Left colon (tissue), 2 donors: ENCODE measurements at places on chromosomes 2 and 18.

DNA sequence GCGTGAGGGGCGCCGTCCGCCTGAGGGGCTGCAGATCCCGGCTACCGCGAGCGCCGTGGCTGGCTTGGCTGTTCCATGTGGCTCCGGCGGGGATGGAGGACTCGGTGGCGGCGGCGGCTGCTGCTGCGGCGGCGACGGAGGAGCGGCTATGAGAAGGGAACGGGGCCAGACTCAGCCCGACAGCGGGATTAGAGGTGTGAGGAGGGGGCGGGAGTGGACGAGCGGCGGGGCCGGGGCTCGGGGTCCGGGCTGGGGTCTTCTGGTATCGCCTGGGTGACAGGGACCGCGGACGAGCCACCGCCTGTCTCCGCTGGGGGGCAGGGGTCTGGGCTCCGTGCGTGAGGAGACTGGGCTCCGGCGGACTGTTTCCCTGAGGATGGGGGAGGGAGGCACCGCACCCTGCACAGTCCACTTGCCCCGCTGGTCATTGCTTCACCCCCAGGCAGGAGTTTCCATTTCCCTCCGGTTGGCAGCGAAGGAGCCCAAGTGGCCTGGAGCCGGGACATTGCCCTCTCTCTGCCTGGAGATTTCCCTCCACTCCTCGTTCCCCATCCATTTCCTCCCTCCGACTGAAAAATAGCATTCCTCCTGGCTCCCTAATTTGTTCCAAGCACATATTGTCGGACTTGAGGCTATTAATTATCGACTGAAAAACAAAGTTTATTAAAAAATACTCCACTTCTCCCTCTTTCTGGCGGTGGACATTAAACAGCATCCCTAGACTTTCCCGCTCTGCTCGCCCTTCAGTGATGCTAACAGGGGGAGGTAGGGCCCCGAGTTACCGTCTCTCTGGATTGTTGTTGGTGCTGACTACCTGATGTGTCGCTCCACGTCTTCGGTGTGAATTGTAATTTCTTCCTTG, 577 bp downstream of the EHBP1 start:
- peak; percentile 72 for DNase-seq

- DNase-seq: no peak
Measured at GRCh38 chr2:151239624-151240023, 22.0 kb downstream of the RBM43 start.

DNA sequence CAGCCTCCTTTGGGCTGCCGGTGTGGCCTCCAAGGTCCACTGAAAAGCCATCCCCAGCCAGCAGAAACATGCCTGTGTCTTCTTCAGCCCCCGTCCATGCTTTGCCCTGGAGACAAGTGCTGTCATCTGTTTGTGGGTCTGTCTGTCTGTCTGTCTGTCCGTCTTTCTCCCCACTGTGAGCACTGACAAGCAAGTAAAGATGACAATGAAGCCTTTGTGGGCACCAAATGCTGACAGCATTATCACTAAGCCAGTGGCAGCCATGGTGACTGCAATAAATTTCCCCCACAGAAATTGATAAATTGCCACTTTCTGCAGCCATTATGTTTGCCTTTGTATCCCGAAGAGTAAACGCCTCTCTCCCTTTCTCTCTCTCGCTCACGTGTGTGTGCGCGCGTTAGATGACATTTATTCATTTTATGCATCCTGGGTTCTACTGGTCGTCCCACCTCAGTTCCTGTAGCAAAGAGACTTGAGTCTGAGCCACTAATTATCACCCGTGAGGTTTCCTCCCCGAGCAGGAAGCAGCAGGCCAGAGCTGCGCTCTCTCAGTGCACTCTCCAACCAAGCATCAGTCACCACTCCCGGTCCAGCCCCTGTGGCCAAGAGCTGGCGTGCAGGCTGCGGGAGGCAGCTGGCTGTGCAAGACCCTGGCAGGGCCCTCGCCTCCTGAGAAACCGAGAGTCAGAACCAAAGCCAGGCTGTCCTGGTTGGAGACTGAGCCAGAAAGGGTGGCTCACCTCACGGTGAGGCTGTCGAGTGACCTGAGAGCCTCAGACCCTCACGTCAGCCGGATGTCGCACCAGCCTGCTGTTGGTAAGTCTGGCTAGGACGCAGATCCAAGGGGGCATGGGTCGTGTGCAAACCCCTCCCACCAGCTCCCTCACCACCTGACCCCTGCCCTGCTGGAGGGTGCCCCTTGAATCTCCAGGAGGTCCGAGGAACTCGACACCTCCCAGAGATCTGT, 6.9 kb downstream of the STEAP3 start:
- DNase-seq: no peak

GRCh38 chr2:108632332-108633160, 86.7 kb upstream of the RANBP2 start:
- no peak for DNase-seq

- DNase-seq: no peak
Measured at GRCh38 chr2:26636935-26637334, 4.2 kb downstream of the CIB4 start.

- DNase-seq: no peak
Measured at GRCh38 chr2:148948868-148949267, 73.8 kb downstream of the KIF5C start.

DNA sequence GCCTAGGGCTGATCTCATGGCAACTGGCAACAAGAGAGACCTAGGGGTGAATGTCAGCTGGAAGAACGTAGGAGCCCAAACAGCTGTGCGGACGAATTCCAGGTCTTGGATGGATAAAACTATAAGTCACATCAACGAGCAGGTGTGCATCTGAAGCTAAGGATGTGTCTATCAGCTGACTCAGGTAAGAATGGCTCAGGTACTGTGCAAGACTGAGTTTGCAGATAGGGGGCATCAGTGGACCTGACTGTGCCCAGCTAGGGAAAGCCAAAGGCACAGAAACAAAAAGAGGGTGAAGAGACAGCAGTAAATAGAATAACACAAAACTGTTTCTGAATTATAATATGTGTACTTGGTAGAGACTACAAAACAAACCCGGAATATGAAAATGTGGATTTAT, 357.3 kb downstream of the ZEB2 start:
- DNase-seq: no peak

DNA sequence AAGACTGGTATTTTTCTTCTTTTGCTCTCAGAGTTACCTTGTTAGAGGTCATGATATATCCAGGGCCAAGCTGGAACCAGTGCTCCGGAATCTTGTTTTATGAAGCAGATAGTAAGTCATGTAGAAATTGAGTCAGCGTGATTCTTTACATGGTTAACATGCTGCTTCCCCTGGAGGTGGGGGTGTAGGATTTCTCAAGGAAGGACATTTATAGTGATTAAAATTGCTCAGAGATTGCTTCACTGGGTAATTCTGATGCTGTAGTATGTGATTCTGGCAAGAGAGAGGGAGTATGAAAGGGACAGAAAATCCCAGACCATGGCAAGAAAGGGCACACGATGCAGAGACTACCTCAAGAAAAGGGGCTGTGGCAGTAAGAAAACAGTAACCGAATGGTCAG, 8.0 kb upstream of the MYL1 start:
- no peak for DNase-seq

GRCh38 chr18:79775441-79776221, 22.1 kb upstream of the KCNG2 start:
- peak; percentile 19 for DNase-seq

DNA sequence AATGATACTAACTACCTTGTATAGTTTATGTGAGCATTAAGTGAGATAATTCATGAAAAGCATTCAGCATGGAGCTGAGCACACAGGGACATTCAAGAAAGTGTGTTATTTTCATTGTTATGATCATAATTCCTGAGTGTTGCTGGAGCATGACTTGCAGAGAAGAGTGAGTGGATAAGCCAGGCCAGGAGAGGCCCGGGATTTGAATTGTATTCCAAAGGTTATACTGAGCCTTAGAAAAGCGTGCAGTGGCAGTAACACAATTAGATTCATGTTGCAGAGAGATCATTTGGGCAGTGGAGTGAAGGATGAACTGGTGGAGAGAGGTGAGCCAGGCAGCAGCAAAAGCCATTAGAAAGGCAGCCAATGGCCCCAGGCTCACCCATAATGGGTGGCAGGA, 142.9 kb upstream of the SH3BP4 start:
- DNase-seq: no peak

- DNase-seq: no peak
Measured at GRCh38 chr2:207926133-207926988, 99.0 kb downstream of the PLEKHM3 start.

GRCh38 chr2:225117051-225117716, 74.9 kb upstream of the DOCK10 start:
- no peak for DNase-seq

DNA sequence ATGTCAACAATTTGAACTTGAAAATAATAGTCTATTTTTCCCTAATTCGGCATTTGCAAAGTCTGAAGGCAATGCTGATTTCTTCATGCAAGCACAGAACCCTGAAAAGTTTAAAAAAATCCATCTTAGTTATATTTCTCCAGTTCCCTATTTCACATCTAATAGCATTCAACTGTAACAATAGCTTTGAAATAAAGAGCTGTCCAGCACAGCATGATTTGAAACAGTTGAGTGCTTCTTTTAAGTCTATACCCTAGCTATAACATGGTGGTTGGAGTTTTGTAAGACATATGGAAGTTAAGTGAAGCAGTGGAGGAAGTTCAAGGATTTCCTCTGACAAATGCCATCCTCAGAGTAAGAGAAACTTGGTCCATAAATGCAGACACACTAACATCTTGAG, 691.9 kb downstream of the ERBB4 start:
- no peak for DNase-seq

DNA sequence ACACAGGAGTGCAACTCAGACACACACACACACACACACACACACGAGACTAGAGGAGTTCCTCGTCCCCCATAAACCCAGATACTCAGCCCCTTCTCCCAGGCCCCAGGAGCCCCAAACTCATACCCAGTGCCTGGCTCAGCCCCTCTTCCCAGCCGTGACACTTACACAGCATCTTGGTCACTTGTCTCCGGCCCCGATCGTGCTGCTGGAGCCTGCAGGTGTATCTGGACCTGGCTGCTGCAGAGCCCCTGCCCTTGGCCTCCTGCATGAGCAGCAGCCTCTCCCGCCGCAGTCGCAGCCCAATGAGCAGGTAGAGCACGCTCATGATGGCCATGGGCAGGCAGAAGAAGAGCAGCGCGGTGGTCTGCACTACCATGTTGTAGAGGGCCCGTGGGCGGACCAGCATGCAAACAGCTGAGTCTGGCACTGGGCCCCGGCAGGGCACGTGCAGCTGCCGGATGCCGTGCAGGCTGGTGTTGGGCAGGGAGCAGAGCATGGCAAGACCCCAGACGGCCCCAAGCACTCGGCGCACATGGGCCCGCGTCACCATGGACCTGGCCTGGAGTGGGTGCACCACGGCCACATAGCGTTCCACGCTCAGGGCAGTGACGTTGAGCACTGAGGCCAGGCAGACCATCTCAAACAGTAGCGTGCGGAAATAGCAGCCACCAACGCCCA, 2.1 kb downstream of the NMUR1 start:
- DNase-seq: no peak

GRCh38 chr2:19360266-19360965, 2.0 kb upstream of the OSR1 start:
- DNase-seq: no peak

DNA sequence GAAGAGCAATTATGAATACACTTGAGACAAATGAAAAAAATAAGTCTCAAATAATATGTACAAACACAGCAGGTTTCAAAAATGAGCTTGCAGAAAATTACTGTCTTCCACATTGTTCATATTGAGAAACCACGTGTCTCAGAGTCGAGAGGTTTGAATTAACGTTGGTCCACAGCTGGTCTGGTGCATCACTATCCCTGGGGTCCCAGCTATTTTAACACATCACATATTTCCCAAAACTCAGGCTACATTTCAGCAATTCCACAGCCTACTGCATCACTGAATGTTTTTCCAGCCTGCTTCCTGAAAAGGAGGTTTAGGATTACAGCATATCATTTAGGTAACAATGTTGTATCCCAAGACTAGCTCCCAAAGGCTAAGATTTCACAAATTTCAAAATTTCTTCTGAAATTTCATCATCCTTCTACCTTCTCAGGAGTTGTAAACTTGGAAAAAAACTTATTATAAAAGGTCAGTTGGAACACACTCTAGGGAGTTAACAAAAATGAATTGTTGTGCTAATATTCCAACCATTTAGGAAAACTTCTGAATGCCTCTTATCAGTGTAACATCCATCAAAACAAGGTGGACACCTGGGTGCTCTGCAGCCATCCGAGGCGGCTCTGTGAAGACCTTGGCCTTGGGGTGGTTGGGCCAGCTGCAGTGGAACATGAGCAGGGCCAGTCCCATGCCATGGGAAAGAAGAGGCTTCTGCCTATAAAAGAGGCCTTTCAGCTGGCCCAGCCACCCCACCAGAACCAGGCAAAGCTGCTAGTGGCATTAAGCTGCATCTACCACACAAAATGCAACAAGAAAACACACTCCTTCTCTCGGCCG, 198.1 kb upstream of the RBBP8 start:
- DNase-seq: no peak

DNA sequence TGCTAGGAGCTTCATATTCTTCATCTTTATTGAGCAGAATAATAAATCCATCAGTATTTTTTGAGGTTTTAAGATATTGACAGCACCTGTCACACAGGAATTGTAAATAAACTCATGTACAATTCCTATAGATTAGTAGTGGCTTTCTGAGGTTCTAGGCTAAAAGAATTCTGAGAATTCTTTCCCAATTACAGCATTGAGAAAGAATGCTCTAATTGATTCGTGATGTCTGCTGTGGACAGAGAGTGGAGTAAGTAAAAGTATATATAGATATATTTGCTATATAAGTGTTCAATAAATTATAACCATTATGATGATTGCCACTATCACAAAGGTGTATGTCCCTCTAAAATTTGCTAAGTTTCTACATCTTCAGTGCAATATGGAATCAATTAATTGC, 186.5 kb upstream of the NRP2 start:
- DNase-seq: no peak
